ENCODE measurements at places on chromosomes 7 and 10.

- no peak for DNase-seq
These were observed 39.7 kb downstream of the OTUD1 start for GRCh38 chr10:23478570-23478969.

- DNase-seq = no peak
These were observed 90.5 kb downstream of the CDC14C start for GRCh38 chr7:49014870-49015269.

DNA sequence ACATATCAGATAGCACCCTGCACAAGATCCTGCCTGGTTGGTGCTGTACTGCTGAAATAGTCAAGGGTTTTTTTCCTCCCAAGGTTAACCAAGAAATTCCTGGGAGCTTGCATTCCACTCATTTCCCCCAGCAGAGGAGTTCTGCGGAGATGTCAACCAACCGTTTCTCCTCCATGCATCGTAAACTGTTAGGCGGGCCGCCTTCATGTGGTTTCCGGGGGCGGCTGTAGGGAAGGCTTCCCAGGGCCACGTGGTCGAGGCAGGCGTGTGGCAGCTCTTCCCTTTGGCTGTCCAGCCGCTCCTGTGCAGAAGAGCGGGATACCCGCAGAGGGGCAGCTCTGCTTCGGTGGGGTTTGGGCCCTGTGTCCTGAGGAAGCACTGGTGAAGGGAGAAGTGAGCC lies 113.7 kb downstream of the RGS10 start:
- peak; percentile 59 for DNase-seq

- DNase-seq = no peak
These were observed 11.1 kb downstream of the CAMK1D start for GRCh38 chr10:12360461-12360860.

- no peak for DNase-seq
These were observed 16.2 kb downstream of the ZNF316 start for GRCh38 chr7:6653071-6654003.

- DNase-seq = no peak
These were observed 30.1 kb upstream of the ZEB1 start for GRCh38 chr10:31288962-31289361.

GRCh38 chr7:6071406-6071805 lies 40.2 kb downstream of the ANKRD61 start:
- no peak for DNase-seq

DNA sequence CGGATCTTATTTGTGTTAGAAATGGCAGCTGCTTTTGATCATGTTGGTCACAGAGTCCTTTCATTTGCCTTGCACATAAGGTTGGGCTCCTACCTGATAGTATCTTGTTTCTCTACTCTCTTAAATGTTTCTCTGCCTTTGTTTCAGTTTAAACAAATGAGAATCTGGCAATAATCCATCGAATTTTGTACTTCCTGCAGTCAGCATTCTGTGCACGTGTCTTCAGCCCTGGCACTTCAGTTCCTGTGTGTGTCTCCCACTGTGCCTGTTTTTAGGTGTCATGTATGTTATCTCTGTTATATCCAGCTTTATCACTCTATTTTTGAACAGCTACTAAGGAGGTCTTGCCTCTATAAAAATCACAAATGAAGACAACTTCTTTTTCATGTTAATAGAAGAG lies 28.4 kb upstream of the PTER start:
- no peak for DNase-seq

DNA sequence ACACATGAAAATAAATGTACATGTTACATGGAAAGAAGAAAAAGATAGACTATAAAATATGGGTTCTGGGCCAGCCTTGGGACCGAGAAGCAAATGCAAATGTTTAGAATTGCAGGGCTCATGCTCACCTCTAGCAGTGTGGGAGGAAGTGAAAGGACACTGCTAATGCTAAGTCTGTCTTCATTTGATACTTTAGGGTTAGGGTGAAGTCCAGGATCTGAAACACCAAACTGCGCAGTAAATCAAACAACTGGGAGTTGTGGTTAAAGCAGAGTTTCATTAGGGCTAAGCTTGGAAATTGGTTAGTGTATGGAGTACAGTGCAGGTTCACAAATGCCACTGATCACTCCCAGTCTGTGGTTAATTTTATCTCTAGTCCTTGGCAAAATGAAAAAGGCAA lies 73.2 kb upstream of the PDK4 start:
- no peak for DNase-seq
